ENCODE measurements at places on chromosomes 7 and 10.

GRCh38 chr10:111015181-111015580 lies 61.6 kb upstream of the ADRA2A start:
- DNase-seq: no peak

DNA sequence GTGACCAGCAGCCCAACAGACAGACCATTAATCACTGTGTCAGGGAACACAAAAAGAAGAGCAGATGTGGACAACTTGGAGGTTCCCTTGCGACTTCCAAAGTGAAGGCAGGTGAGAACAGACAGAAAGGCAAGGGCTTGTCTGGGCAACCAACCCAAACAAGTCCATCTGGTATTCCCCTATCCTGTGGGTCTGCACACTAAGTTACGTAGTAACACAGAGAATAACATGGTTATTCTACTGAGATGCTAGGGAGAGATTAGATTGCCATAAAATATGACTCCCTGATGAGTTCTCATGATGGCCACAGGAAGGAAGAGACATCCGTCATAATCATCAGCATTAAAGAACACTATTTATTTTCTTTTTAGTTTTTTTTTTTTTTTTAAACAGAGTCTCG lies 252.2 kb downstream of the CALN1 start:
- DNase-seq: no peak

GRCh38 chr7:30171766-30172447 lies 37.1 kb downstream of the MTURN start:
- DNase-seq: no peak

DNA sequence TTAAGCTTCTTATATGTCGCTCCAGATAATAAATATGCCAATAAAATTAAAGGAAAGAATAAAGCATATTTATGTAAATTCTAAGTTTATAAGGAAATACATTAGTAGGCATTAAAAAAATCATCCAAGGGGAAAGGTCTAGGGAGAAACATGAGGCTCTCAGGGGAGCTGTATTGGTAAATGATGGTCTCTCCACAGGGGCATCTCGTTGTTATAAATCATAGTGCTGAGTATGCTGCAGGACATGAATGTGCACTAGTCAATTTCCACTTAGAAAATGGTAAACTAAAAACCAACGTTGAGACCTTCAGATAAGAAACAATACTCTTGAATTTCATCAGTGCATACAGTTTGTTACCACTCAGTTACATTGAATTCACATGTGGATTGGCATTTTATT lies 194.0 kb upstream of the AHR start:
- DNase-seq: no peak

- DNase-seq: no peak
Measured at GRCh38 chr7:92925876-92926696, 89.7 kb upstream of the CDK6 start.

GRCh38 chr10:78082636-78083035 lies 49.0 kb downstream of the RPS24 start:
- no peak for DNase-seq

DNA sequence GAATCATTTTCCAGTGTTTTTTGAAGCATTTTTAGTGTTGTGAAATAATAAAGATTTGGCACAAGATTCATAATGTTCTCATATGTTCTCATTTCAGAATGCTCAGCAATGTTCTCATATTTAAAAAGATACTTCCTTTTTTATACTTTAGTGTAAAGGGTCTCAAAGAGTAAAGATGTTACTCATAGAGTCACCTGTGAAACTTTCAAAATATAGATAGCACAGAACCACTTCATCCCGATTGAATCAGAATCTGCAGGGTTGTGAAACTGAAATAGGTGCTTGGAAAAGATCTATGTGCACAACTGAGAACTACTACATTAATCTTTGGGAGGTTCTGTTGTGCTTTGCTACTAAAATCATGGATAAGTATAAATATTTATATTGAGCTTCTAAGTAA lies 144.7 kb downstream of the MDFIC start:
- no peak for DNase-seq

DNA sequence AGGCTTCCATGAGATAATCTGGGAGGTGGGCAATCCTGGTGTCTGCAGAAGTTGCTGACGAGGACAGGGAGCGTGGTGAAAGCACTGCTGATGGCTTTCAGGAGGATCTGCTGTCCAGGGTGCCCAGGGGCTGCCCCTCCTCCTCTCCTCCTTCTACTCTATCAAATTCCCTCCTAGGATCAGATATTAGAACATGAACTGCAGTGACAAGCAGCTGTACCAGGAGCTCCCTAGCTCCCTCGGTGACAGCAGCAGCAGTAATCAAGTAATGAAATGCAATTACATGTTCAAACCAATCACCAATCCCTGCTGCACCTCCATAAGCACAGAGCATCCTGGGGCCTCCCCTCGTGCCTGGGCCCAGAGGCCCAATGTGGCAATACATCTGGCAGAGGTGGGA lies 46.9 kb downstream of the GRID1 start:
- no peak for DNase-seq

- no peak for DNase-seq
Measured at GRCh38 chr10:78715435-78715834, 353.3 kb upstream of the ZMIZ1 start.

- DNase-seq: no peak
Measured at GRCh38 chr10:24315211-24315610, 106.3 kb downstream of the KIAA1217 start.

GRCh38 chr7:78448911-78449310 lies 650.3 kb downstream of the PHTF2 start:
- DNase-seq: no peak

- DNase-seq: no peak
Measured at GRCh38 chr10:132373241-132373955, 23.6 kb upstream of the PWWP2B start.

- no peak for DNase-seq
Measured at GRCh38 chr7:16060502-16060901, 360.8 kb downstream of the CRPPA start.

- DNase-seq: no peak
Measured at GRCh38 chr10:30812018-30812851, 182.7 kb upstream of the LYZL2 start.

GRCh38 chr7:111771638-111772037 lies 209.3 kb upstream of the IMMP2L start:
- no peak for DNase-seq

DNA sequence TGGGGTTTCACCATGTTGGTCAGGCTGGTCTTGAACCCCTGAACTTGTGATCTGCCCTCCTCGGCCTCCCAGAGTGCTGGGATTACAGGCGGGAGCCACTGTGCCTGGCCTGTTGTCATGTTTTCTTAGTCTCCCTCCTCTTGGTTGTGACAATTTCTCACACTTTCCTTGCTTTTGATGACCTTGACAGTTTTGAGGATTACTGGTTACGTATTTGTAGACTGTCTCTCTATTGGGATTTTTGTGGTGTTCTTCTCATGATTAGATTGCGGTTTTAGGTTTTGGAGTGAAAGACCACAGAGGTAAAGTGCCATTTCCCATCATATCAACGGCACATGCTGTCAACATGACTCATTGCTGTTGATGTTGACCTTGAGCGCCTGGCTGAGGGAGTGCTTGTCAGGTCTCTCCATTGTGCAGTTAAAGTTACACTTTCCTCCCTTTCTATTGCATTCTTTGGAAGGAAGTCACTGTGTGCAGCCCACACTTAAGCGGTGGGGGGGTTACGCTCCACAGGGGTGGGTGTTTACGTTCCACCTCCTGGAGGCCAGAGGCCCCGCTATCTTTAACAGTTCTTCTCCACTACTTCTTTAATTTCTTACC lies 10.8 kb downstream of the NEURL1 start:
- DNase-seq: peak; percentile 17

GRCh38 chr10:13218878-13219277 lies 15.3 kb downstream of the UCMA start:
- DNase-seq: no peak

GRCh38 chr7:43879477-43879876 lies 10.2 kb upstream of the MRPS24 start:
- no peak for DNase-seq

DNA sequence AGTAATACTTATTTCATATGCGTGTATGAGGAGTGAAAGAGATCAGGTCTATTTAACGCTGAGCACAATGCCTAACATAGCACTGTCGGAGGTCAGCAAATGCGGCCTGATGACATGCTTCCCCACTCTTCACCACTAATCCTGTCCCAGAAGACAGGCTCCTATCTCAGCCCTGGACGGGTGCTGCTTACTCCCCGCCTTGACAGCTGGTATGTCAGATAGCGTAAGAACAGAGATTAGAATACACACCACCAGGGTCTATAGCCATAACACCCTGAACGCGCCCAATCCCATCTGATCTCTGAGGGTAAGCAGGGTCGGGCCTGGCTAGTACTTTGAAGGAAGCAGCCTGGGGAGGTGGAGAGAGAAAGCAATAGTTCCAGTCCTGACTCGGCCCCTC lies 32.3 kb upstream of the TM9SF3 start:
- DNase-seq: no peak

DNA sequence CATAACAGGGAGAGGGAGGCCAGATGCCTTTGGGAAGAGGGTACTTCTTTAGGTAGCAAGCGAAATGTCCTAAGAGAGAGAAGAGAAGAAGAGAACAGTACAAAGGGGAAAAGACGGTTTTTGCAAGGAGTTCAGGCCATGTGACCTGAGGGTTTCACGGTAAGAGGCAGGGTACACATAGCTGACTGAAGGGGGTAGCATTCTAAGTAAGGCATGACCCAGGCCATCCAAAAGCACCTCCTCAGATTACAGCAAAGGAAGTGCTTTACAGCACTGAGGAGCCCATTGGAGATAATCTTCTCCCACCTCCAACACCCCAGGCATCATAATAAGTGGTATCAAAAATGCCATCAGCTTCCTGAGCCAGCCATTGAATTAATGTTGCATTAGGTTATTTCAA lies 258.2 kb upstream of the NPY start:
- no peak for DNase-seq

GRCh38 chr7:45033931-45034290 lies 33.9 kb downstream of the CCM2 start:
- DNase-seq: no peak

- no peak for DNase-seq
Measured at GRCh38 chr7:7428806-7429205, 106.9 kb downstream of the COL28A1 start.

DNA sequence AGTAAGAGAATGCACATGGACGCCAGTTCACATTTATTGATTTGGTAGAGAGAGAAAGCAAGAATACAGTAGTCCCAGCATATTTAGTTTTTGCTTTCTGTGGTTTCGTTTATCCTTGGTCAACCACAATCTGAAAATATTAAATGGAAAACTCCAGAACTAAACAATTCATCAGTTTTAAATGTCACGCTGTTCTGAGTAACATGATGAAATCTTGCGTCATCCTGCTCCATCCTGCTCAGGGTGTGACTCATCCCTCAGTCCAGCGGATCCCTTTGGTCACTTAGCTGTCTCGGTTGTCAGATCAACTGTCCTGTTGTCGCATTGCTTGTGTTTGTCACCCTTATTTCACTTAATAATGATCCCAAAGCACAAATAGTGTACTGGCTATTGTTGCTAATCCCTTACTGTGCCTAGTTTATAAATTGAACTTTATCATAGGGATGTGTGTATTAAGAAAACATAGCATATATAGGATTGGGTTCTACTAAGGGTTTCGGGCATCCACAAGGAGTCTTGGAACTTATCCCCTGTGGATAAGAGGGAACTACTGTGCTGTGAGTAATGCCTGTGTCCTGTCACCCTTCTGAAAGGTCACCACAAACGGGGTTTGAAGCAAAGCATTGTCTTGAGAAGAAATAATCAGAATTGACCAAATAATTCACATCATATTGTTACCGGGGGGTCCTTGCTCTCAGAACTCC lies 73.6 kb downstream of the OTUD1 start:
- no peak for DNase-seq

DNA sequence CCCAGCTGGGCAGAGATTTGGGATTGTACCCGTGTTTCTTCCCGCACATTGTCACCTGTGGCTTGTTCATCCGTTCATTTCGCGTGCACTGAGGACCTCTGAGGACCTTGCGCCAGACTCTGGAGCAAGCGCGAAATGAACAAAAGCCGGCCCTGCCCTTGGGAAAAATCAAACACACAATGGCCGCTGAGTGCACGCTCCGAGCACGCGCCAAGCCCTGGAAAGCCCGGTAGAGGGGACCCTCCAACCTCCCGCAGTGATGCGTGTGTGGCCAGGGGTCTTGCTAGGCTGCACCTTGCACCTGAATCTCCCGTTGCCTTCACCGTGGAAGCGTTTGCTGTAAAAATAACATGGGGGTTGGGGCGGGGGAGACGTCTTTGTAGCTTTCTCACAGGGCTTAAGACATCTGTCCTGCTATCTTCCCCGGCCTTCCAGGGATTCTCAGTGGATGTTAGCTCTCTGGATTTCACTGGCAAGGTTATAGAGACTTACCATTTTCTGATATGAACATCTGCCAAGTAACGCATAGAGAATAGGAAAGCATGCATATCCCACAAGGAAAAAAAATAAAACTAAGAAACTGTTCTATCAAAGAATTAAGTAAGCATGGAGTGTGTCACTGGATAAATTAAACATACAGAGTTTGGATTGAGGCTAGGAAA lies 37.3 kb downstream of the ZNF777 start:
- DNase-seq: no peak

DNA sequence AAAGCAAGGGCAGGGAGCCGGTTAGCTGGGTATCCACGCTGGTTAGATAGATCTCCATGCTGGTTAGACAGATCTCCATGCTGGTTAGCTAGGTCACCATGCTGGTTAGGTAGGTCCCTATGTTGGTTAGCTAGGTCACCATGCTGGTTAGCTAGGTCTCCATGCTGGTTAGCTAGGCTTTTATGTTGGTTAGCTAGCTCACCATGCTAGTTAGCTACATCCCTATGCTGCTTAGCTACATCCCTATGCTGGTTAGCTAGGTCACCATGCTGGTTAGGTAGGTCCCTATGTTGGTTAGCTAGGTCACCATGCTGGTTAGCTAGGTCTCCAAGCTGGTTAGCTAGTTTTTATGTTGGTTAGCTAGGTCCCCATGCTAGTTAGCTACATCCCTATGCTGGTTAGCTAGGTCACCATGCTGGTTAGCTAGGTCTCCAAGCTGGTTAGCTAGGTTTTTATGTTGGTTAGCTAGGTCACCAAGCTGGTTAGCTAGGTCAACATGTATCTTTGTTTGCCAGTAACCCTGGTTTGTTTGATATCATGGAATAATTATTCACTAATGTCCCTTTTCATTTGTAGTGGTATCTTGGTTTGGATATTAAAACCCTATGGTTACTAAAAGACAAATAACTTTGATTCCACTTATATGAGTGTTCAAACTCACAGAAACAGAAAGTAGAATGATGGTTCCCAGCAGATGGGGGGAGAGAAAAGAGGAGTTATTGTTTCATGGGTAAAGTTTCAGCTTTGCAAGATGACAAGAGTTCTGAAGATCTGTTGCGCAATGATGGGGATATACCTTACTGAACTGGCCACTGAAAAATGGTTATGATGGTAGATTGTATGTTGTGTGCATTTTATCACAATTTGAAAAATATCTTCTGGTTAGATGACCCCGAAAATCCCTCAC lies 136.2 kb downstream of the PRPF18 start:
- DNase-seq: no peak

DNA sequence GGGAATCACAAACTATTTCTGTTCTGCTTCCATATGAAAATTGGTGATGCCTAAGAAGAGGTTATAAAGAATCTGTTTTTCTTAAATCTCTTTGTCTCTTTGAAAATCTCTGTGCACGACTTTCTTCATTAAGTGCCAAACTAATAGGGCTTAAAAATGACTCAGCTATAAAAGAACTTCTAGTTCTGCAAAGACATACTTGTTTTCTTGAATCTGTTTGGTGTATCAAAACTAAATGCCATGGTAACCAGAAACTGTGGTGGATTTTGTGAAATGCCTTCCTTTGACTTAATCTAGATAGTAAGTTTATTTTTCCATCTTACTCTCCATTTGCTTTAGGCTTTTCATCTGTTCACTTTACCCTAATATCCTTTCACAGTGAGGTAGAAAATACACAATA lies 417.8 kb downstream of the PARD3 start:
- no peak for DNase-seq

- DNase-seq: no peak
Measured at GRCh38 chr7:51298912-51299311, 17.7 kb downstream of the COBL start.
